ENCODE measurements at places on chromosomes 1 and 21.

GRCh38 chr1:220685879-220686278, 4.3 kb upstream of the C1orf115 start:
- no peak for DNase-seq

GRCh38 chr1:3105167-3105863, 36.3 kb downstream of the PRDM16 start:
- DNase-seq: no peak

DNA sequence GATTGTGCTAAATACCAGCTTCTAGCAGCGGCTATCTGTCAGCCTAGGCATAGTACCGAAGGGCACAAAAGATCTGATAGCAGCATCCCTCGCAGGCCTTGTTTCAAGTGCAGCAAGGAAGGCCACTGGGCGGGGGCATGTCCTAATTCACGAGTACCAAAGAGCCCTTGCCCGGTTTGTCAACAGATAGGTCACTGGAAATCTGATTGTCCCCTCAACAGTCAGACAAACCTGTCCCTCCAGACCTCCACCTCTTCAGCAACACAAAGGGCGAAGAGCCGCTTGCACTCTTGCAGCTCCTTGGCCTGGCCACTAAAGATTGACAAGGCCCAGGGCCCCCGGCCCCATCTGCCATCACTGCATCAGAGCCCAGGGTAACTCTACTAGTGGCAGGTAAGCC, 22.7 kb upstream of the CA6 start:
- DNase-seq: no peak

GRCh38 chr21:28540514-28540913, 452.2 kb downstream of the LTN1 start:
- DNase-seq: no peak

DNA sequence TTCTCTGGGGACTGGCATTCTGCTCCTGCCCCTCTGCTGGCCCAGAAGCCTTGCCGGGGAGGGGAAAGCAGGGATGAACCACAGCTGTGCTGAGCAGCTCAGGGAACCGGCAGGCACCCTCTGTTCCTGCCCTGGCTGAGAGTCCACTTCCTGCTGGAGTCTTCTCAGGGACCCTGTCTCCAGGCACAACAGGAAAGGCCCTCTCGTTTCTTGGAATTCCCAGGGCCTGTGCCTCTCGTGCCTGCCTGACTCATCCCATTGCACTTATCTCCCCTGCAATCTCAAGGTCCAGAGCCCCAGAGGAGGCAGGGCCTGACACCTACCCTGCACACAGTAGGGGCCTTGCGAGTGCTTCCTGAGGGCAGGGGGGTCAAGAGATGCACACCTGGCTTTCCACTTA, 1.1 kb upstream of the EDN2 start:
- DNase-seq: no peak

DNA sequence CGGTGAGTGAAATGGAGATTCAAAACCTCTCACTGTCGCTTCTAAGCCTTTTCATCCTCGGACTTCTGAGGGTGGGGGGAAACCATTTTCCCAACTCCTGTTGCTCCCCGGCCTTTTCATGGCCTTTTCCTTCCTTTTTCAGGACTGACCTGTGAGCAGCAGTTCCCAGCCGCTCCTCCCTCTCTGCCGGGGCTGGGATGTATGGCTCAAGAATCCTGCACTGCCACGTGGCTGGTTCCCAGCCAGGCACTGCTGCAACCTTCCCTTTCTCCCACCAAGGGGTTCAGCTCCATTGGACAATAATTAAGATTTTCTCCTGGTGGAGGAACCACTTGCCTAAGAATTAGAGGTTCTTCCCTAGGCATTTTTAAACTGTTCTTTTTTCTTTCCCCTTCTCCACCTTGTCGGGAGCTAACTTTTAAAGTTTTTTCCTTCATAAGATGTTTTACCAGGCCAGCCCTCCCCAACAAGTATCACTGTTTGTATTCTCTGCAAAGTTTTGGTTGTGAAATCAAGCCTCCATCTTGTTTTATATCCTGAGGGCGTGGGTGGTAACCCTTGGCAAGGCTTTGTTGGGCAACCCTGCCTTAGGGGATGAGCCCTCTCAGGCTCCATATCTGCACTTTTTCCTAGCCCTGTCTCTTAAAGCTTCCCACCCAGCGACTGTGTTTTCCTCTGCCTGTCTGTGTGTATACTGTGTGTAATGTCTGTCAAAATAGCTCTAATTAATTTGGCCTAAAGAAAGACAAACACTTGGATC, 1166.6 kb upstream of the ADGRL2 start:
- DNase-seq: no peak

DNA sequence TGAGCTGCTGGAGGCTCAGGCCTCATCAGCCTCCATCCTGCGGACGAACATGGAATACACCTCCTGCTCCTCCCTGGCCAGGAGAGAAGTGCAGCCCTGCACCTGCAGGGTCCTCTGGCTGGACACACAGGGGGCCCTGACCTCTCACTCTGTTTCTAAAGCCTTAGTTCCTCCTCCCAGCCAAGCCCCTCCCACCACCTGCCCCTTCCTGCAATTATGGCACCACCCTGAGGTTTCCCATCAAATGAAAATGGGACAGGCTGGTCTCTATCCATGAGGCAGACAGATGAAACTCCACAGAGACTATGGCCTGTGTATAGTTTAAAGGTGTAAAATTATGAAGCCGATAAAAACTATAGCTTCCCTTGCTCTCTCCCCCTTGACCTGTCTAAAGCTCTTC, 42.6 kb downstream of the CACNA1S start:
- DNase-seq: no peak

- no peak for DNase-seq
These were observed 144.1 kb upstream of the C8B start for GRCh38 chr1:57109883-57110282.

DNA sequence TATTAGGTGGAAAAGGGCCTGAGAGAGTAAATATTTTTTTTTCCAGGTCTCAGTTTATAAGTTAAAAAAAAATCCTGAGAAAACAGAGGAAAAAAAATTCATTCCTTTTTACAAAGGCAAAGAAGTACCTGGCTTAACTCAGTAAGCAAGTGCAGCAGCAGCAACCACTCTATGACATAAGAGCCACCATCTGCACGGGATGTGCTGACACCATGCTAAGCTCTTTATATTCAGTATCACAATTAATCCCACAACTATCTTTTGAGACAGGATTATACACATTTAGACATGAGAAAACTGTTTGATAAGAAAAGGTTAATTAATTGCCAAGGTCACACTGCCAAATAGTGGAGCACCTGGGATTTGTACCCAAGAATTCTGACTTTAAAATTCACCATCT, 13.4 kb upstream of the DPT start:
- DNase-seq: no peak

DNA sequence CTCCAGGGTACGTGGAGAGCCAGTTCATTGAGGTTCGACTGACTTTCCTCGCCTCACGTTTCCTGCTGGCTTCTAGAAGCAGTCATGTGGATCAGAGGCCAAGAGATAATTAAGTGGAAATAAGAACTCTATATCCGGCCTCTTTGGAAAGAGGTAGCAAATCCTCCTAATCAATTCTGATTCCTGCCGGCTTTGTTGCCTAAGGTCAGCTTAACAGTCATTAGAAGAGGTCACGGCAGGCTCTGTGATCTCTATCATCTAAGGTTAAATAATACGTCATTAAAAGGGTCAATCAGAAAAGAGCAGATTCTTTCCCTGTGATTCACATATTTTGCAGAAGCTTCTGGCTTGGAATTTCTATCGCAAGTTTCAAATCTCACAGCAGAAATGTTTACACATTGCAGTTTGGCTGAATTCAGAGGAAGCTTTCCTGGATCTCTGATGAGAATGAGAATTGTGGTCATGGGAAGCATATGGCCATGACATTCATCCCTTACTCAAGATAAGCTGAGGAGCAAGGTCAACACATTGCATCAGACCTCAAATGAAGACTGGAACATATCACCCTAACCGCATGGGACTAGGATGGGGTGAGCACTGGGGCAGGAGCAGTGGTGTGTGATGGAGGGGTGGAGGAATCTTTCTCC, 189.4 kb downstream of the PBX1 start:
- no peak for DNase-seq

- DNase-seq: no peak
These were observed 147.0 kb downstream of the VAV3 start for GRCh38 chr1:107817935-107818334.

- no peak for DNase-seq
These were observed 34.0 kb downstream of the MEGF6 start for GRCh38 chr1:3577300-3577699.

- DNase-seq: no peak
These were observed 25.9 kb upstream of the RIPK4 start for GRCh38 chr21:41792711-41793110.

All from activated CD4-positive, alpha-beta T cell treated with anti-CD3 and anti-CD28 coated beads for 4 hours (primary cell).